ENCODE measurements at places on chromosomes 4 and X.

- peaks cover 22% of the 10 kb centered on the region for H3K4me1 ChIP-seq
- no peak for DNase-seq
- H3K36me3 ChIP-seq: peaks cover 8% of the 10 kb centered on the region
- H3K4me3 ChIP-seq: no peak overlapping the region
Observed at GRCh38 chrX:72052415-72053090, 79.2 kb downstream of the RTL5 start.

- no peak overlapping the region for H3K27ac ChIP-seq
Observed at GRCh38 chr4:67891645-67892044, 7.8 kb upstream of the TMPRSS11D start.

DNA sequence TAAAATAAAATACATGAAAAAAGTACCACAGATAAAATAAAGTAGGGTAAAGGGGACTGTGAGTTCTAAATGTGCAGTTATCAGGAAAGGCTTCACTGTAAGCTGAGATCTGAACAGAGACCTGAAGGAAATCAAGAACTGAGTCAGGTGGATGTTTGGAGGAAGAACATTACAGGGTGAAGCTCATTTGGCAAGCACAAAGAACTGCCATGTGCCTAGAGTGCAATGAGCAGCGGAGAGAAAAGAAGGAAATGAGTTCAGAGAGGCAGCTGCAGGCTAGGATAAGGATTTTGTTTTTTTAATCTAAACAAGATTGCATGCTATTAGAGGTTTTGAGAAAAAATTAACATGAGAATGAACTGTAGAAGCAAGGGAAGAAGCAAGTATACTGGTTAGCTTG lies 373.1 kb downstream of the STPG2 start:
- no peak overlapping the region for H3K4me3 ChIP-seq
- DNase-seq: no peak
- H3K36me3 ChIP-seq: no peaks in the 10 kb centered on the region
- H3K4me1 ChIP-seq: no peaks in the 10 kb centered on the region
- peaks cover 2% of the 10 kb centered on the region for H3K27me3 ChIP-seq

DNA sequence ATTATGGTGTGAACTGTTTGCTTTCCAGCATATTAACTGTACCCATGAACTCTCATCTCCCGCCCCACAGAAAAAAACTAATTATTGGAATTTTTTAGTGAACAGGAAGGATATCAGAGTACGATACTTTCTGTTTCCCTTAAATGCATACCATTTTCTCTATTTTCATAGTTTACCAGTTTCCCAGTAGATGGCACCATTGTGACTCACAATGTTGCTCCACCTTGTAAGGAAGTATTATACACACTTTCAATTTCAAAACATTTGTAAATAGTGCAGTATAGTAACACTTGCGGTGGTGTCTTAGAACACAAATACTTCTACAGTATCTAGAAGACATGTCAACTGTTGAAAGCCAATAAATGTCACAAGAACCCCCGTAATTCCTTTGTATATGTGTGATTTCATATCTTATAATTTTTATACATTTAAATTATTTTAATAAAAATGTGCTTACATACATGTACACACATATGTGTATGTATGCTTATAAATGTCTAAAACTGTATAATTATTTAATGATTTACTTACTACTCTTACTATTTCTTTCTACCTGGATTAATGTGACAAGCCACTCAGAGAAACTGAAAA lies 167.3 kb downstream of the SLIT2 start:
- no peaks in the 10 kb centered on the region for H3K36me3 ChIP-seq
- H3K27ac ChIP-seq: no peak overlapping the region
- no peak for DNase-seq
- peak overlapping the region; percentile 18 for H3K4me3 ChIP-seq

DNA sequence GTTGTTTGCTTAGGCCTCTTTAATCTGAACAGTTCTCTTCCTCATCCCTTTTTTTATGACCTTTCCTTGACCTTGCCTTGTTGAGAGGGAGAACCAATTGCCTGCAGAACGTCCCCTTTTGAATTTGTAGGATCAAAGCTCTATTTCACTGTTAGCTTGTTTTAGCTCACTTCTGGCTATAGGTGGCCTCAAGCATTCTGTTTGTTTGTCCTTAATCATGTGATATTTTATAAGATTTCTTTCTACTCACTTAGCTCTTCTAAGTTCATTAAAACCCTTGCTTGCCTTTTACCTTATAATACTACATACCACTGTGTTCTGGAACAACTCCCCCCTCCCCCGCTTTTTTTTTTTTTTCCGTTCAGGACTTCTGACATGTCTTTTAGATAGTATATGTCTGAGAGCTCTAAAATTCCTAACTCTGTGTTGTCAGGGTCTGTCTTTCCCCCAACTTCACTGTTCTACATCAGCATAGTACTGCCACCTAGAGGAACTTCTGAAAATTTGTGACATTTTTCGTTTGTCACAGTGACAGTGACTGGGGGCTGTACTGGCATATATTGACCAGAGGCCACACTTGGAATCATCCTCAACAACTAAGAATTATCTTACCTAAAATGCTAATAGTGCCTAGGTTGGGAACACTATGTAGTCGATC lies 128.5 kb downstream of the LARP7 start:
- peak overlapping the region; percentile 20 for H3K4me3 ChIP-seq
- peaks cover 8% of the 10 kb centered on the region for H3K4me1 ChIP-seq
- H3K36me3 ChIP-seq: no peaks in the 10 kb centered on the region
- H3K27ac ChIP-seq: peak overlapping the region; percentile 58
- H3K27me3 ChIP-seq: no peaks in the 10 kb centered on the region
- no peak for DNase-seq

DNA sequence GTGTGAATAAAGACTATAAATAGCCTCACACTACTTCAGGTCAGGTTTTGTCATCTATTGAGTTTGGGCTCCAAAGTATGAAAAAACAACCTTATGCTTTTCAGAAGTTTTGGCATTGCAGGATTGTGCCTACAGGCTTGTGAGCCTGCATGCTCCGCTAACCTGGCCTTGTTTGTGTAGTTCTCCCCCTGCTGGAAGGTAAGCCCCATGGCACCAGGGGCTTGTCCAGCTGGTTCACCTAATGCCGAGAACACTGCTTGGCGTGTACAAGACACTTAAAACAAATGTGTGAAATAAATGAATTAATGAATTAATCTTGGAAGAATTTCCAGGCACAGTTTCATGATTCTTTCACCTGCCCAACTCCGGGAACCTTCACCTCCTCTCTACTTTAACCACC lies 1.8 kb upstream of the HSD17B10 start:
- no peak overlapping the region for H3K27ac ChIP-seq
- peaks cover 13% of the 10 kb centered on the region for H3K4me1 ChIP-seq
- peaks cover 10% of the 10 kb centered on the region for H3K27me3 ChIP-seq
- peaks cover 4% of the 10 kb centered on the region for H3K36me3 ChIP-seq

GRCh38 chr4:55008166-55009056 lies 117.0 kb downstream of the KDR start:
- H3K27me3 ChIP-seq: no peaks in the 10 kb centered on the region
- no peaks in the 10 kb centered on the region for H3K36me3 ChIP-seq
- no peak for DNase-seq
- no peak overlapping the region for H3K4me3 ChIP-seq
- peaks cover 14% of the 10 kb centered on the region for H3K4me1 ChIP-seq
- no peak overlapping the region for H3K27ac ChIP-seq

DNA sequence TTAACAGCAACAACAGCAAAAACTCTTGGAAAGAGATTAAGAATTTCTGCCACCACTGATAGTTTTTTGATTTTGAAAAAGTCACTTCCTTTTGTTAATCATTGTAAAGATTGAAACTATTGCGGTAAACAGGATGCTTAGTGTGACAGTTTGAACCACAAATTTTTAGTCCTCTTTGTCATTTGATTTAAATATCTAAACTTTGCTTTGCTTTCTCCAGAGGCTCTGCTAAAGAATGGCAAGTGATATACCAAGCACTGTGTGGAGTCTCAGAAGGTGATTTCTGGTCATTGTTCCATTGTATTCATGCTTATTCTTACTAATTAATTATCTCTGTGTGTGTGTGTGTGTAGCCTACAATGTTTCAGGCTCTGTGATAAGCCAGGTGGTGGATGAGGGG lies 155.6 kb downstream of the BMPR1B start:
- no peak for DNase-seq
- no peaks in the 10 kb centered on the region for H3K27me3 ChIP-seq
- H3K27ac ChIP-seq: no peak overlapping the region
- H3K36me3 ChIP-seq: peaks cover 7% of the 10 kb centered on the region
- peaks cover 8% of the 10 kb centered on the region for H3K4me1 ChIP-seq
- H3K4me3 ChIP-seq: no peak overlapping the region

DNA sequence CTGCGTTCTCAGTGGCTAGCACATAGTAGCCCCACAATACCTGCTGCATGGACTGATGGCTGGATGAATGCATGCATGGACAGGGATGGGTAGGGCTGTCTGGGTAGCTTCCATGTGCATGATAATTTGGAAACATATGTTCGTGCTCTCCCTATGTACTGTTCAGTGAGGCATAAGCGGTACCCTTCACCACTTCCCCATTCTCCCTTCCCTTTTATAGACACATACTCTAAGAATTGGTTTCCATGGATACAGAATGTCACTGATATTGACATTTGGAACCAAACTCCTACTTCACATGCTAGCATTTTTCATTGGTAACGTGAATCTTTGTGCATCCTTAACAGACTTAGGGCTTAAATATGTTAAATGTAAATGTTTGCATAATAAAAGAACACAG lies 20.4 kb downstream of the USP46 start:
- H3K27ac ChIP-seq: no peak overlapping the region
- H3K36me3 ChIP-seq: peaks cover 6% of the 10 kb centered on the region
- H3K4me3 ChIP-seq: no peak overlapping the region
- H3K4me1 ChIP-seq: peaks cover 45% of the 10 kb centered on the region
- DNase-seq: no peak

DNA sequence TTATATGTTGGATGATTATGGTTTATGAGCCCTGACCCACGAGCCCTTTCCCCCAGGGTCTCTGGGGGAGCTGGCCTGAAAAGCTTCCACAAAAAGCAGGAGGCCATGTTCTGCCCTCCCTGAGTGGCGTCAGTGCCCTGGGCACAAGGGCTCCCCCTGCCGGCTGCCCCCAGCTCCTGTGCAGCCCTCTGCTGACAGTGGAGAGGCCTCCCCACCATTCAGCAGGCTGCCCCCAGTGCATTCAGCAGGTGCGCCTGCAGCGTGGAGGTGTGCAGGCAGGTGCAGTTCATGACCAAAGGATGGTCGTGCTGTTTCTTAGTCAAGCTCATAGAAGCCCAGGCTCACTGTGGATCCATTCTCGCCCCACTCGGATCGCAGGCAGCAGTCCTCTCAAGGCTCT lies 12.5 kb upstream of the S100P start:
- H3K36me3 ChIP-seq: peaks cover 26% of the 10 kb centered on the region
- no peaks in the 10 kb centered on the region for H3K27me3 ChIP-seq
- no peak for DNase-seq
- H3K4me1 ChIP-seq: peaks cover 11% of the 10 kb centered on the region

DNA sequence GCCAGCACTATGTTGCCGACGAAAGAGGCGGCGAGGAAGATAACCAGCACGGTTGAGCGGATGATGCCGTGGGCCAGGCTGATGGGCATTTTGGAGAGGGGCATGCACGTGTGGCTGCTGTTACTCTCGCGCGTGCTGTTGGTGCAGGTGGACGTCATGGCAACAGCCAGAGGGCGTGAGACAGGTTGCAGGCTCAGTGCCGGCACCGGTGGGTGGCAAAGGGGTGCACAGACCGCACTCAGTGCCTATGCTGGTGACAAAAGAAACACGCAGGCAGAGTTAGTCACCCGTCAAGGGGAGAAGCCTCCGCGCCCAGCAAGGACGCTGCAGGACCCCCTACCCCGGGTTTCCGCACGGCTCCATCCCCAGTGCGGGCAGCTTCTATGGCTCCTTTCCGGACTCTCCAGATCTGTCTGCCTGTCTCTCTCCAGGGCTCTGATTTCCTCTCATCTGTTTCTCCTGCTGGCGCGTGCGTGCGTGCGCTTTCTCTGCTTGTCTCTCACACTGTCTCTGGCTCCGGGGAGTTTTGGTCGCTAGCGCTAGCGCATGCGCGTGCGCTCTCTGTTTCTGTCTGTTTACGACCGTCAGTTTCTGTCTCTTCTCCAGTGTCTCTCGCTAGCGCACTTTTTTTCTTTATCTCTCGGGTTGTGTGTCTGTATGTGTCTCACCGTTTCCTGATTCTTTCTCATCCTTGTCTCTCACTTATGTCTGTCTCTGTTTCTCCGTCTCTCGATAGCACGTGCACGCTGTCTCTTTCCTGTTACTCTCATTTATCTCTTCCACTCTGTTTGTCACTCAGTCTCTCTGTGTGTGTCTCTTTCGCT lies 2.1 kb downstream of the GPR101 start:
- H3K36me3 ChIP-seq: no peaks in the 10 kb centered on the region
- peaks cover 39% of the 10 kb centered on the region for H3K27me3 ChIP-seq
- peaks cover 5% of the 10 kb centered on the region for H3K4me1 ChIP-seq
- no peak overlapping the region for H3K27ac ChIP-seq
- DNase-seq: no peak

DNA sequence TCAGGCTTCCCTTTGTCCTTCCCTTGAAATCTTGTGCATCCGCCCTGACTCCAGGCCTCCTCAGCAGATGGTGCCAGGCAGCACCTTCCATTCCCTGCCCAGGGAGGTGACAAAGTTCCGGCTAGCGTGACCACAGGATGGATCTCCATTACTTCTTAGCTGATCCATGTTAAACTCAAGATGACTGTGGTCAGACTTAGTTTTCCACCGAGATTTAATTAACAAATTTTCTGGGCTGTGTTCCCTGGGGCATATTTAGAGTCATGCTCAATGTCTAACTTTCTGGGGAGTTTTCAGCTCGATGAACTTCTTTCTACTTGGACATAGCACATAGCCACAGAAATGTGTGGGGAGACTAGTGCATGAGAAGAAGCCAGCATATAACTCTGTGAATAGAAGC lies 215.1 kb upstream of the SFRP2 start:
- no peaks in the 10 kb centered on the region for H3K36me3 ChIP-seq
- no peak for DNase-seq
- H3K4me1 ChIP-seq: peaks cover 3% of the 10 kb centered on the region

DNA sequence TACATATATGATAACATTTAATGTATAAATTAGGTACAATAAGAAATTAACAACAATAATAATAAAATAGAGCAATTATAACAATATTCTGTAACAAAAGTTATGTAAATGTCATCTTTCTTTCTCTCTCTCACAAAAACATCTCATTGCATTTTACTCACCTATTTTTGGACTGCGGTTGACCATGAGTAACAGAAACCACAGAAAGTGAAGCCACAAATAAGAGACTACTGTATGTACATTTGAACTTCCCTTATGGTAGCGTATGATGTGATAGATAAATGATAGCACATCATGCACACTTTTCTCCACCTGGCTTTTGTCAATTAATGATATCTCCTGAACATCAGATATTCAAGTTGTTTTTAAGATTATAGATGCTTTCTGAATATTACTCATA lies 80.5 kb downstream of the HNRNPD start:
- no peaks in the 10 kb centered on the region for H3K36me3 ChIP-seq
- no peak overlapping the region for H3K4me3 ChIP-seq
- no peaks in the 10 kb centered on the region for H3K4me1 ChIP-seq
- no peak overlapping the region for H3K27ac ChIP-seq
- no peaks in the 10 kb centered on the region for H3K27me3 ChIP-seq
- DNase-seq: no peak

- H3K27ac ChIP-seq: no peak overlapping the region
- peaks cover 10% of the 10 kb centered on the region for H3K36me3 ChIP-seq
- H3K27me3 ChIP-seq: peaks cover 9% of the 10 kb centered on the region
- peaks cover 7% of the 10 kb centered on the region for H3K4me1 ChIP-seq
Observed at GRCh38 chr4:183330841-183331240, 8.6 kb upstream of the CLDN24 start.
